Stimulated activated CD4-positive, alpha-beta T cell treated with anti-CD3 and anti-CD28 coated beads, TNF-alpha, amount 100 ng/mL, for 48 hours (primary cell): ENCODE measurements at places on chromosomes 7 and 10.

DNA sequence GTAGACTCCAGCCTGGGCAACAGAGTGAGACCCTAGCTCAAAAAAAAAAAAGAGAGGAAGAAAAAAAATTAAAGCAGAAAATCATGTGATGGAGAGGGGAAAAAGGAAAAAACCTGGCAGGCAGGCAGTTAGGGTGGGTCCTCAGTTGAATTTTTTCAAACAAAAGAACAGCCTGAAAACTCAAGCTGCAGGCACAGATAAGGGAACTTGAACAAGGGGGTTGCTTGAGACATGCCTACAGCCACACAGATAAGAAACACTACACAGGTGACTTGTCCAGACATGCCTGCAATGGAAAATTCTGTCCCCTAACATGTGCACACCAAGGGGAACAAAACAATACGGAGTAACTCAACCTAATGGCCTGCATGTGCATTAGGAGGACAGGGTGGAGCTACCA lies 19.2 kb downstream of the VIM start:
- no peak for DNase-seq

- no peak for DNase-seq
Observed at GRCh38 chr10:87862679-87863052, 667 bp downstream of the KLLN start.

GRCh38 chr10:93821051-93821772 lies 63.5 kb downstream of the LGI1 start:
- no peak for DNase-seq

GRCh38 chr7:2108501-2109250 lies 124.1 kb downstream of the MAD1L1 start:
- DNase-seq, result no peak

- no peak for DNase-seq
Observed at GRCh38 chr7:147567043-147567442, 1023.5 kb upstream of the C7orf33 start.

GRCh38 chr7:90474284-90475210 lies 5.1 kb downstream of the PTTG1IP2 start:
- no peak for DNase-seq

DNA sequence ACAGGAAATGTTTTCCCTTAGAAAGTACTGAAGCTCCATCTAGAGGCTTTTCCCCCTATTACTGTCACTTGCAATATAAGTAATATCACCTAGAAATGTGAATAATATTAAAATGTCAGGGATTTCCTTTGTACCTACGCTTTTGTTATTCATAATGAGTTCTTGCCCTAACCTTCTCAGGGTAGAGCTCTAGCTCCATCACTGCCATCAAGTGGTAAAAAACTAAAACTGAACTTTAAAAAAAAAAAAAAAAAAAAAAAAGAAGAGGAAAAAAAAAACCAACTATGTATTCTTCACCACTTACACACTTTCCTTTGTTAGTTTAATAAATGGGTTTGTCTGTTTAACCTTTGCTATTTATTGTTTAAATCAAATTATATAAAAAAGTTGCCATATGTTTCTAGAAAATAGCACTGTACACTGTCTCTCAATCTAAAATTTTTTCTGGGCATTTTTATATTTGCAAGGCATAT lies 49.9 kb downstream of the DNAJC1 start:
- DNase-seq, result no peak

DNA sequence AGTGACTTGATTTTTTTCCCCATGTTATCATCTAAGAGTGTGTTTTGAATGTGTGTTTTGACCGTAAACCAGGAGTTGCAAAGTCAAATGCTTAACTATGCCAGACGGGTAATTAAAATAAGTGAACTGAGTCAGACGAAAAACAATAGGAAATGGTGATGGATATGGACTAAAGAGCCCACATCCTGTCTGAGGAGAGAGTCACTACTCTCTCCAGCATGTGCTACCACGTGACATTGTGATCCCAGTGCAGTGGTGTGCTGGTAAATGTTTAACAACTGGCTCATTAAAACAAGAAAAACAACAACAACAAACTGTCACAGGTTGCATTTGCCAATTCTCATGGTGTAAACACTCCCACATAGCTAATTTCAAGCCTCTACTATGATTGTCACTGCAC lies 164.3 kb downstream of the SUGCT start:
- DNase-seq, result no peak

DNA sequence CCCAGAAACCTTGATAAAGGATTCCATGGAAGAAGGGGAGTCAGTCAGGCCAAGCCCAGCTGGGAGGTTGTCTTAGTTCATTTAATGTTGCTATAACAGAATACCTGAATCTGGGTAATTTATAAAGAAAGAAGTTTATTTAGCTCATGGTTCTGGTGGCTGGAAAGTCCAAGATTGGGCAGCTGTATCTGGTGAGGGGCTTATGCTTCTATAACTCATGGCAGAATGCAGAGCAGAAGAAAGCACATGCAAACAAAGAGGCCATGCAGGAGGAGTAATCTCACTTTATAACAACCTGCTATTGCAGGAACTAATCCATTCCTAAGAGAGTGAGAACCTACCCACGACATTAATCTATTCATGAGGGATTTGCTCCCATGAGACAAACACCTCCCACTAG lies 54.2 kb upstream of the ANKRD1 start:
- no peak for DNase-seq

GRCh38 chr10:23402856-23403255 lies 36.0 kb upstream of the OTUD1 start:
- no peak for DNase-seq

DNA sequence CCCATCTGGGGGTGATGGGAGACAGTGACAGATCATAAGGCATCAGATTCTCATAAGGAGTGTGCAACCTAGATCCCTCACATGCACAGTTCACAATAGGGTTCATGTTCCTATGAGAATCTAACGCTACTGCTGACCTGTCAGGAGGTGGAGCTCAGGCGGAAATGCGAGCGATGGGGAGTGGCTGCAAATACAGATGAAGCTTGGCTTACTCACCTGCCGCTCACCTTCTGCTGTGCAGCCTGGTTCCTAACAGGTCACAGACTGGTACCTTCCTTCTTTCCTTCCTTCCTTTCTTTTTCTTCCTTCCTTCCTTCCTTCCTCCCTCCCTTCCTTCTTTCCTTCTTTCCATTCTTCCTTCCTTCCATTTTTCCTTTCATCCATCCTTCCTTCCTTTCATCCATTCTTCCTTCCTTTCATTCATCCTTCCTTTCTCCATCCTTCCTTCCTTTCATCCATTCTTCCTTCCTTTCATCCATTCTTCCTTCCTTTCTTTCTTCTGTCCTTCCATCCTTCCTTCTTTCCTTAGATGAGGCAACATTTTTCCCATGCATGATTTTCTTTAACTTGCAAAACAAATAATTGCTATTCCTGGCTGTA lies 370.0 kb upstream of the AUTS2 start:
- no peak for DNase-seq

DNA sequence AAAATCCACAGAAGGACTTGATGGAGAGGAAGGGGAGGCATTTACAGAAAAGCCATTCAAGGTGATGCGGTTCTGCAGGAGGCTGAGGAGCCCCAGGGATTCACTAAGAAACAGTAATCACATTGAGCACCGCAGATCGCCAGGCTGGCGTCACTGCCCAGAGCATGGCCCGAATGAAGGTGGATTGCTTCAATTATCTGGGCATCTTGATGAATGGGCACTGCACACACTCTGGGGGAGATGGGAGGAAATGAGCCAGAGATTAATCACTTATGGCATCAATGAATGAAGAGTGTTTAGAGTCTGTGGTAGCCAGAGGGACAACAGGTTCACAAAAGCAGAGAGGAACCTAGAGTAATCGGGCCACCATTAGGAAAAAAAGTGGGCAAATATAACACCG lies 292.1 kb downstream of the ZEB1 start:
- no peak for DNase-seq

DNA sequence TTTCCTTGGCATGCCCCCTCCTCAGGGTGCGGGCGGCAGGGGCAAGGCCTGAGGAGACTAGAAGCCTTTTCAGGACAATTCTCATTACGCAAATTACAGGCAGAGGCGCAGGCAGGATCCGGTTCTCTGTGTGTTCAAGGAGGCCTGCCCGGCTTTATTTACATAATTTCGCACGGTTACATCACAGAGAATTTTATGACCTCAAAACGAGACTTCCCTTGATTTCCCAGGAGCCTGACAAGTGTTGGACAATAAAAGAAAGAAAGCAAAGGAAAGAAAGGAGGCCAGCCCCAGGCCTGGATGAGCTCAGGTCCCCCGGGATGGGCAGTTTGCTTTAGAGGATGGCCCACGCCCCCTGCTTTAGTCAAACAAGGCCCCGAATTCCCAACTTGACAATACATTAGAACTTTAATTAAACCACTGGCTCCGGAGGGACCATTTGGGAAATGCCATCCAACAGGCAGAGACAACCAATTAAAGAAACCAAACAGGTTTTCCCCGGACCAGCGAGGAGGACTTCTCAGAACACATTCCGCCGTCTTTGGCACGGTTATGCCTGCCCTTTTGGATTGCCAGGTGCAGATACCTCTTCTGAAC lies 2.9 kb downstream of the MNX1 start:
- no peak for DNase-seq

- no peak for DNase-seq
Observed at GRCh38 chr10:52517012-52517411, 202.9 kb downstream of the DKK1 start.

DNA sequence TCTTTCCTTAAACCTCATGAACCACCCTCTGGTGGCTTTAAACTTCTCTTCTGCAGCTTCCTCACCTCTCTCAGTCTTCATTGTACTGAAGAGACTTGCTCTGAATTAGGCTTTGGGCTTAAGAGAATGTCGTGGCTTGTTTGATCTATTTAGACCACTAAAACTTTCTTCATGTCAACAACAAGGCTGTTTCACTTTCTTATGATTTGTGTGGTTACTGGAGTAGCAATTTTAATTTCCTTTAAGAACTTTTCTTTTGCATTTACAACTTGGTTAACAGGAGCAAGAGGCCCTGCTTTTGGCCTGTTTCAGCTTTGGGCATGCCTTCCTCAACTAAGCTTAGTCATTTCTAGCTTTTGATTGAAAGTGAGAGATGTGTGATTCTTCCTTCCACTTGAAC lies 38.1 kb upstream of the CDHR3 start:
- DNase-seq, result no peak

- no peak for DNase-seq
Observed at GRCh38 chr7:3518546-3518945, 217.5 kb downstream of the SDK1 start.

- no peak for DNase-seq
Observed at GRCh38 chr7:32936689-32937088, 20.6 kb upstream of the FKBP9 start.

DNA sequence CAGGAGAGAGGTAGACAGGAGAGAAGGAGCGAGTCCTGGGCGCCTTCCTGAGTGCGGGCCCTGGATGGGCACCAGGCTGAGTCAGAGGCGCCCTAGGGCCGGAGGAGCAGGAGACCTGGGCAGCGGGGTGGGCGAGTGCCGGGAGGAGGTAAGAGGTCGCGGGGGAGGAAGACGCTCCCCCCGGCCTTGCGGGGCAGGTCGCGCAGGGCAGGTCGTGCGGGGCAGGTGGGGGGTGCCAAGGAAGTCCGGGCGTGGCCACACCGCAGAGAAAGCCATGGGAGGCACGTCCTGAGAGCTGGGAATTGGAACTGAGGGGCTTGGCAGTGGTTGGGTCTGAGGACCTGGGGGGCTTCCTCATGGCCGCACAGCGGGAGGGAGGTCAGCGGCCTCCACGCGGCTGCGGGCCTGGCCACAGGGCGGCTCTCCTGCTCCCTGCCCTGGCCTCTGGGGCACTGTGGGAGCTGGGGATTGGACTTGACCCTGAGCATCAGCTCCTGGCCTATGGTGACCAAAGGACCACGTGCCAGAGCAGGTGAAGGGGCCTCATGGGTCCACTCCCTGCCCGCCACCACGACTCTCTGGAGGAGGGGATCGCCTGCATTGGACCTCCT lies 935 bp downstream of the MMP21 start:
- no peak for DNase-seq

- DNase-seq, result no peak
Observed at GRCh38 chr10:72062832-72063702, 25.3 kb downstream of the SPOCK2 start.

GRCh38 chr10:64211466-64211865 lies 690.3 kb downstream of the REEP3 start:
- no peak for DNase-seq

- DNase-seq, result no peak
Observed at GRCh38 chr10:31268444-31269303, 50.3 kb upstream of the ZEB1 start.

- no peak for DNase-seq
Observed at GRCh38 chr7:136078630-136079029, 101.5 kb upstream of the MTPN start.

DNA sequence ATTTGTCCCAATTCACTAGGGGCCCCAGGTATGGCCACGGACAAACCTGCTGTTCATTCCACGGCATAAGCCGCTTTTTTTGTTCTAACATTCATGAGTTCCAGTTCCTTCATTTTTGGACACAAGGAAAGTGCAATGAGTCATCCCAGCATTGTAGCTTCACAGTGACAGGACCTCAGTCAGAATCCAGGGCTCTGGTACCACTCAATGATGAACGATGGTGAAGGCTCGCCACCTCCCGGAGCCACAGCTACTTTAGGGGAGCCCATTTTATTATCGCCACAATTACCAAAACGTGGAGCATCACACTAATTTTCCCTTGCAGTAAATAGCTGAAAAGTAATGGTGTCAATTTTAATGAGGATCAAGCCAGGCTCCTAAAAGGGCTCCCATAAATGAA lies 62.9 kb downstream of the FGFR2 start:
- no peak for DNase-seq

DNA sequence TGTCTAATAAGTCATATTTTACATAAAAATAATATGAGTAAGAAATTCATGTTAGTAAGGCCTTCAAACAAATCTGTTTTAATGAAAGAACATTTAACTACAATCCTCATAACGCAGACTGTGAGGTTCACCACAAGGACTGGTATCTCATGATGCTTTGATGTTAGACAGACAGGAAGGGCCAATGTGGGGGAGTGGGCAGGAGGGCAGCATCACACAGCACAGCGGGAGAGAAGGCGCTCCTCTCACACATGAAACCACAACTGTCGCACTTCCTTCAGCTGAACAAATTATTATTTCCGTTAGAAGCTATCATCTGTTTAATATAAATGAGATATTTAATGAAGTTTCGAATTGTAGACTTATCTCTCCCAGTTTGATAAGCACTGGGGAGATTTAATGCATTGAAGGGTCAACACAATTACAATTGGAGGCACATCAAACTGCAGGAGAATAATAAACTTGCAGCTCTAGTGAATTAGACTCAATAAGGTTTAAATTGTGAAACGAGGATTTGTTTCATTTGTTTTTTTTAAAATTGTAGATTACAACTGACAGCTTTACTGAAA lies 466.1 kb downstream of the PARD3 start:
- DNase-seq, result no peak

DNA sequence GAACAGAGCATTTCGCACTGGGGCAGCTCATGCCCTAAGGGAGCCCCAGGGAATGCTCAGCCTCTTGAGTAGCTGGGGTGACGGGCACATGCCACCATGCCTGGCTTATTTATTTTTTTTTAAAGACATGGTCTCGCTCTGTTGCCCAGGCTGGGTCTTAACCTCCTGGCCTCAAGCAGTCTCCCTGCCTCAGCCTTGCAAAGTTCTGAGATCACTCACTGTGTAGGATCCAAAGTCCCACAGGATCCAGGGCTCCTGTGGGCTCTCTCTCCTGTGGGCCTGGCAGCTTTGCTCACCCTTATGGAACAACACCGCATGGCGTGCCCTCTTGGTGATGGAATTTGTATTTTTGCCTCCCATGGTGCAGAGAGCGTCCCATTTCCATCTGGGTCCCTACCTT lies 34.0 kb downstream of the TMEM120A start:
- no peak for DNase-seq
